ENCODE measurements at places on chromosomes 11 and 22. TPM values are rescaled to one million over a fixed set of nuclear protein-coding genes. Genes with fewer than 3 reads are reported as not detected.

DNA sequence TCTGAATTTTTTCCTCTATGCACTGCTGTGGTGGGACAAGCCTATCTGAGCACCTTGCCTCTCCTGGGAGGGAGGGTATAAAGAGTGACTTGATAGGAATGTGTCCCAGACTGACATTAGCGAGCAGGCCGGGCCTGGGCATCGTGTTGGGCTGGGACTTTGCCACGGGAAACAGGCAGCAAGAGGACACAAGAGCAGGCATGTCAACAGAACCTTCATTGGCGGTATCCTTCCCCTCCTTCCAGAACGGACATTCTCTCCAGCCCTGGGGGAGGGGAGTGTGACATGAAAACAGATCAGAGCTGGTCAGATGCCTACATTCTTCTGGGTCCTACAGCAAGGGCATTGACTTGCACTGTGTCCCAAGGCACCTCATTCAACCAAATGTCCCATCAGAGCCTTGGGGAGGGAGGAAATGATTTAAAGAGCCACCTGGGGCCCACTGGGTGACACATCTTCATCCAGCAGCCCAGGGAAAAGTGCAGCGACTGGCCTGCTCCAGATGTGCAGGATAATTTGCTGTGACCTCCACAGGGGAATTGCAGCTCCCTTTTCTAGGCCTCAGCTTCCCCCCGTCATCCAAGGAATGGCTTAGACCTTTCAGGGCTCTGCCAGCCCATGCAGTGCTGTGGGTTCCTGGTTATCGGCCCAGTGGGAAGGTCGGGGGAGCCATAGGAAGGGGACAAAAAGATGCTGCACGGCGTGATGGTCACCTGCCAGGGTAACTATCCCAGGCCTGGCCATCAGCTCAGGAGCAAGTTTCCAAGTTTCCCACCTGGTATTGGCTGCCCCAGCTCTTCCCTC is 21.8 kb upstream of the UVRAG start:
- DNase-seq: no peak

DNA sequence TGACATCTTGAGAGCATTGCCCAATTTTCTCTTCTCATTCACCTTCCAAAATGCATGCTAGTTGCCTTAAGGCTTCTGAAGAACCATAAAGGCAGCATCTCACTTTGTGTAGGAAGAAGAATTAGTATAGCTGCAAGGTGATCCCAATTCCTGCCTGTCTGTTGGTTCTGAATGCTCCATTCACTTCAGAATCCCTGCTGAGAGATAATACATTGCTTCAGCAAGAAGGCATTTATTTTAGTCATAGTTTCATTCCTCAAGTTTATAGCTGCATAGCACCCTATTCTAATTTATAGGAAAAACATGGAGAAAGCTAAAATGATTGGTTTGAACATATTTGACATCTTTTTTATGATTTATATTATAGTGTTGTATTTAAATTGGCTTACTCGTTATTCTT is 181.3 kb downstream of the METTL15 start:
- no peak for DNase-seq

DNA sequence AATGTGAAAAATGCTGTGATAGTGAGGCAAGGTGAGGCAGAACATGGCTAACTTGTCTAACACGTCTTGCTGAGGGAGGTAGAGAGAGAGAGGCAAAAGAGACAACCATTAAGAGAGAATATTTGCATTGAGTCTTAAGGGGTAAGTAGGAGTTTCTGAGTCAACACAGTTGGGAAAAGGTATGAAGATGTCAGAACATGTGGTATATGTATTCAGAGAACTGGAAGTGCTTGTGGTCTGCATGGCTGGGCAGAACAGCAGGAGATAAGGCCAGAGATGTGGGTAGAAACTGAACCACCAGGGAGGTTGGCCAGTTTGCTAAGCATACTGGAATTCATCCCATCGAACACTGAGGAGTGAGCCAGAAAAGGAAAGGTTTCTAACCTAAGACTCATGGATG is 25.0 kb upstream of the SLC5A1 start:
- no peak for DNase-seq

The EMSY gene
- total RNA-seq: 49.3 TPM

Data from naive thymus-derived CD8-positive, alpha-beta T cell (primary cell).